Stimulated activated CD4-positive, alpha-beta T cell treated with anti-CD3 and anti-CD28 coated beads, Interleukin-12 subunit alpha, Interleukin-12 subunit beta, amount 100 ng/mL, for 24 hours (primary cell): ENCODE measurements at places on chromosomes 6 and 20.

GRCh38 chr6:138088326-138088762 is 18.9 kb downstream of the PERP start:
- no peak for DNase-seq

- DNase-seq = no peak
These were observed 46.8 kb upstream of the SLCO4A1 start for GRCh38 chr20:62595491-62595890.

DNA sequence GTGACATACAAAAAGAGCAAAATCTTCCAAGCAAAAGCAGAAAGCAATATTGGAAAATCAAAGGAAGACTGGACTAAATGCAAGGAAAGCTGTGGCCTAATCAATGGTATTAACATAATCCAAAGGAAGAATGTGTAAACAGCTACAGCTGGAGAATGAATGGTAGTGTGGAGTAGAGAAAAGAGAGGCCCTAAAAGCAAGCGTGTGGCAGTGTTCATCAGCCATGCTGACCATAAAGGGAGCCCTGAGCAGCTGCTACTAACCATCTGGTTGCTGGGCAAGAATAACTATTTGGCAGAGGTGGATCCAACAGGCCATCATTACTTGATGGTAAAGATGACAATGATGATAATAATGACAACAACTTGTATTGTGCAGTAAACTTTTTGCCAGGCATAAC is 148.5 kb upstream of the BEND6 start:
- DNase-seq = no peak

- DNase-seq = no peak
These were observed 11.6 kb downstream of the RIPOR3 start for GRCh38 chr20:50679753-50680104.

GRCh38 chr20:13858439-13858838 is 73.6 kb downstream of the NDUFAF5 start:
- DNase-seq = no peak

DNA sequence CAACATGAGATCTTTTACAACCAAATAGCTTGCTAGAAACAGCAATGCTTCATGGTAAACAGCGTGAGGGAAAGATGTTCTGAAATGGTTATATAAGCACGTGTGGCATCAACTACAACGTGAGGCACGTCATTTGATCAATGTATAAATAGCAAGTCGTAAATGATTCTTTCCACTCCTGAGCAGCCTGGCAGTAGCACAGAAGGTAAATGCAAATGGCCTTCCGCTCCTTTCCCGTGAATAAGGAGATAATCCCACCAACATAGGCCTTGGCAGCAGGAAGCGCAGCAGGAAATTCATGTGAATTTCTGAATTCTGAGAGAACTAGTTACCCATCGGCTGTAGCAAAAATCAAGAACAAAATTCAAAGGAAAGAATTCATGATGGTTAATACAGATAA is 17.0 kb downstream of the RPS6KA2 start:
- DNase-seq = no peak

DNA sequence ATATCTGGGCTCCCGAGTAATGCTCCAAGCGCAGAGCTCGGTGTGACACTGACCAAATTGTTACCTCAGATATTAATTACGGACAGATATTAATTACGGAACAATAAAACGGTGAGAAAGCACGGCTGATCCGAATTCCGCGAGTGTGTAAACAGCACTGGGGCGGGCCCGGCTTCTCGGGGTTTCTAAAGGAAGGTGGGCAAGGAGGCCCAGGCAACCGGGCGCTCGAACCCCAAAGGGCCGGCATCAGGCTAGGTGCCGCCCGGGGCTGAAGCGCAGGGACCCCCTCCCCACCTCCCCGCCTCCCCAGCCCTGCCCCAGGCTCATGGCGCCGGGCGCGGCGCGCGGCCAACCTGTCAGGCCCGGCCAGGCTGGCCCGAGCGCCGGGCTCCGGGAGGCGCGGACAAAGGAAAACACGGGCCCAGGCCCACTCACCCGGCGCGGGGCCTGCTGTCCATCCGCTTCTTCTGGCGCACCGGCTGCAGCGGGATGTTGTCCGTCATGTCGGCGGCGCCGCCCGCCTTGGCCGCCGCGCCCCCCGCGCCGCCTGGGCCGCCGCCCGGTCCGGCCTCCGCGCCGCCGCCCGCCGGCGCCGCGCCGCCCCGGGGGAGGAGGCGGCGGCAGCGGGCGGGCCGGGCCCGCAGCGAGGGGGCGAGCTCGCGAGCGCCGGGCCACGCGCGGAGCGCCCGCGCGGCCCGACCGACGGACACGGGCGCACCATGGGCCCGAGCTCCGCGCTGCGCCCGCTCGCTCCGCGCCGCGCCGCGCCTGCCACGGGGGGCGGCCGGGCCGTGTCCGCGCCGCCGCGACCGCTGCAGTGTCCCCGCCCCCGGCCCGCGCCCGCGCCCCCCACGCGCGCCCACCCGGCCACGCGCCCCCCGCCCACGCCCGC is at the start of gene ATP9A:
Gene ATP9A, minus strand, starts transcription at position 524 of the 892 bp plus-strand sequence. Its CDS starts 21 bp downstream, at position 503.
- peak; percentile 4 for DNase-seq

DNA sequence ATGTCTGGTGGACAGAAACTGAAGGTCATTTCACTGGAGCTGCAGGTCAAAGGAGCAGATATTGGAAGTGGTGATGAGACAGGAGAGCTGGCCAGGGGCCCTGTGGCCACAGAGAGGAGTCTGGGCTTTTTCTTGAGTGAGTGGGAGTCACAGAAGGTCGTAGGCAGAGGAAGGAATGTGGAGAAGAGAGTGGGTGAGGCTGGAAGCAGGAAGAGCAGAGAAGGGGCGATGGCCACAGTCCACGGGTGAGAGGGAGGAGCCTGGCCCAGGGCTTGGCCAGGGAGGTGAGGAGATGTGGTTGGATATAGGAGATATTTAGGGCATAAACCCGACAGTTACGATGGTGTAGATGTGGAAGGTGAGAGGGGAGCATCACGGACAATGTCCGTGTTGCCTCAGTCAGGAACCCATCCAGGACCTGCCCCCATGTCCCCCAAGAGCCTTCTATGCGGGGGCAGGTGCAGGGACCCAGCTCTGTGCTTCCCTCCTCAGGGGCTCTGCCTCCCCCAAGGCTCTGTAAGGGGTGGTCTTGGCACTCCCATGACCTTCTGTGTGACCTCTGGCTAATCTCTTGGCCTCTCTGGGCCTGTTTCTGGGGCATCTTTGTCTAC is 150.5 kb upstream of the PTPN1 start:
- no peak for DNase-seq

DNA sequence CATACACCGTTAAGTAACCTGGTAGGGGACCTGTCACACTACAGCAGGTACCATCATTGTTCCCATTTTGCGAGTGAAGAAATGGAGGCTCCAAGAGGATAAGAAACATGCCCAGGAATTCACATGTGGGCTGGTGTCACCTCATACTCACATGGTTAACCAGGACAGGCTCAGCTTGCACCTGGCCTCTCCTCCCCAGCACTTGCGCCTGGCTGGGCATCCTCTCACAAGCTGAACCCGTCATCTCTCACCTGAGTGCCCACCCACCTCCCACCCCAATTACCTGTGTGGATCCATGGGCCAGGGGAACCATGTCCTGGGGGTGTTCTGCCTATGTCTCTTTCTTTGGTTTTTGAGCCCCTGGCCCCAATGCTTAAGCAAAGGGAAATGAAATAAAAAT is 1.5 kb downstream of the SFTA2 start:
- DNase-seq = no peak

- DNase-seq = no peak
These were observed 972 bp downstream of the RNF8 start for GRCh38 chr6:37354526-37355384.

DNA sequence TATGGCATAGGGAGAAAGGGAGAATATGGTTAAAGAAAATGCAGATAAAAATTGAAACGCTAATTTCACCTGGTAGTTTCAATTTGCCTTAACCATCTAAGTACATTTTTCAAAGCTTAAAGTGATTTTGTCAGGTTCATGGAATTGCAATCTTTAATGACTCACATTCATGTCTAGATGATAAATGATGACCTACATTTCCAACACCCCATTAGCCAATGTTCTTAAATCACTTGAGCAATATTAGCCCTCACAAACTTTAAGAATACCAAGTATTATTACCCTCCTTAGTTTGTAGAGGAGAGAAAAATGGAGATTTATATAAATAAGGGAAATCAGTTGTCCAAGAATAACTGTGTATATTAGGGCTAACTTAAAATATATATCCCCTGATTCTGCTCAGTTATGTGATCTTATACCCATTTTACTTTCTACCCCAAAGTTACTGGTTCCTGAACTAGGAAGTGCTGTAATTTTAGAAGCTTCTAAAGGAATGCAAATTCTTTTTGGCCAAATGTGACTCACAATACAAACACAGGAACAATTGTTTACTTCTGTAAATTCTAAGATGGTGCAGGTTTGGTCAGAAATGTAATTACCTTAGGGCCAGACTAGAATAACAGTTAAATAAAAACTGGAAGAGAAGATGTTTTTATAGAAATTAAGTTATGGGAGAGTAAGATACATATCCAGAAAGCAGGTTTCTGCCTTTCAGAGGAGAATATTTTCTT is 34.5 kb downstream of the TPBG start:
- no peak for DNase-seq

GRCh38 chr6:723540-723939 is 30.6 kb upstream of the EXOC2 start:
- no peak for DNase-seq

DNA sequence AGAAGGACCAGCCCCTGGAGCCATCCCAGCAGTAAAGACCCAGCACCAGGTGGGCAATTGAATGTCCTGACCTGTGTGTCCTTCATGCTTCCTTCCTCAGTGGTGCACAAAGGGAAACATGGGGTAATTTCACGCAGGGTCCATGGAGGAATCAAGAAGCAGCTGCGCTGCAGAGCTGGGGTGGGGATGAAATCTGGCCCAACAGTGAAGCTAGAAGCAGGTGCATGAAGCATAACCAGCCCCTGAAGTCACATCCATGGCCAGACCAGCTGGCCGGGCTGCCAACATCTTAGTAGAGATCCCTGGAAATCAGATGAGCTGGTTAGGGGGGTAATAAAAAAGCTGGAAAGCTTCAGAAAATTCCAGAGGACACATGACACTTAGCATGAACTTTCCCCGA is 646.7 kb upstream of the DEFB115 start:
- no peak for DNase-seq

DNA sequence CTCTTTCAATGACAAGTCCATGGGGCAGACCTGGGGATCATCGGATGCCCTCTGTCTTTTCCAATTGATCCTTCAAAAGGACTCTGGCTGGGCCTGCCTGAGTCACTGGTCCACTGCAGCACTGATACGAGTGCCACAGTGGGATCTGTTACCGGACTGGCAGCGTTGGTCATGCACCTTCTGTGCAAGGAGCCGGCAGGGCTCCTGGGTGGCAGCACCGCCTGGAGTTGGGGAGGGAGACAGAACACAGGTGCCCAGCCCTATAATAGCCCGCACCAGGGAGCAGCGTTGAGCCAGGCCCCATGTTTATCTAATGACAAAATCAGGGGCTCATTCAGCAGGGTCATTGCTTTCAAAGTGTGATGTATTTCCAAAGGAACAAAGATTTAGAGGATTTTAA is 64.2 kb upstream of the NXT1 start:
- no peak for DNase-seq
